Activated CD4-positive, CD25-positive, alpha-beta regulatory T cell (primary cell): ENCODE measurements at places on chromosomes 7 and 10.

DNA sequence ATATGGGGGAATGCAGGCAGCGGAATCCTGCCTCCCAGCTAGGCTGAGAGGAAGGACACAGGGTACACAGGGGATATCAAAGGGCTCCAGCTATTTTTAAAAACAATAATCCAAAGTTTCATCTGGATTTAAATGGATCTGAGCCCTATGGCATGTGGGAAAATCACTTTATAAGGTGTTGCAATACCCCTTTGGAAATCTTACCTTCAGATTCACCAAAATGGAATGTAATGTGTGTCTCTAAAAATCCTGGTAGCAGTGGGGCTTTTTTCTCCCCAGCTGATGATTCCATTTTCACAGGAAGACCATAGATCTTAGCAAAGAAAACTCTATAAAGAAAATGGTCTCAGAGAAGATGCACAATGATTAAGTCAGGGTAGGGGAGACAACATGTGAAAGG is 722.2 kb downstream of the PARD3 start:
- no peak for DNase-seq

- peak; percentile 13 for DNase-seq
Measured at GRCh38 chr10:27153845-27154193, 365 bp downstream of the YME1L1 start.

DNA sequence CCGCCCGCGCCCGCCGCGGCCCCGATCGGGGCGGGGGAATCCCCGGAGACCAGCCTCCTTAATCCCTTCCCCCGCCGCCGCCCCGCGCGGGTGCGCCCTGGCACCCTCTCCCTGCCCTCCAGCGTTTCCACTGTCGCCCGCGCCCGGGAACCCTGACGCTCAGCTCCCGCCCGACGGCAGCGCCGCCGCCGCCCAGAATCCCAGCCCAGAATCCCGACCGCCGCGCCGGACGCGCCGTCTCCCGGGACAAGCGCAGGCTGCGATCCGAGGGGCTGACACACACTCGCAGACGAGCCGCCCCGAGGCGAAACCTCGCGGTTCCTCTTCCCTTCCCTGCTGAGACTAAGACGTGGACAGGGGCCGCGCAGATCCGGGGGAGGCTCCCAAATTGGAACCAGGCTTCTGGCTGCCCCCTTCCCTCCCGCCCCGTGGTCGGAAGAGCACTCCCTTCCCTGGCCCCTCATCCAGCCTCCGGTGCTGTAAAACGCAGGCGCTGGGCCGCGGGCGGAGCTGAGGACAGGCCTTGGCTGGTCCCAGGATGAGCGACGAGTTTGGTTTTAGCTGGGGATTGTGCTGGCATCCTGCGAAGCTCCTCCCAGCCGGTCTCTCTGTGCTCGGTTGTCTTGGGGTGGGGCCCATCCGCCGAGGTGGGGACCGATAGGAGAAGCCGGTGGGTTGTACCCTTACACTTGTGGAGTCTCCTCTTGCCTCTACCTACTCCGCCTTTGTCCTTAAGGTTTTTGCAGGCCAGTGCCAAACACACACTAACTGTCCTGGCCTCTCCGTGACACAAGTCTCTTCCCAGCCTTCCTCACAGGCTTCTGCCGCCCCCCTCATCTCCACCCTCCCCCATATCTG is 1.1 kb downstream of the MARVELD1 start:
- DNase-seq: no peak

DNA sequence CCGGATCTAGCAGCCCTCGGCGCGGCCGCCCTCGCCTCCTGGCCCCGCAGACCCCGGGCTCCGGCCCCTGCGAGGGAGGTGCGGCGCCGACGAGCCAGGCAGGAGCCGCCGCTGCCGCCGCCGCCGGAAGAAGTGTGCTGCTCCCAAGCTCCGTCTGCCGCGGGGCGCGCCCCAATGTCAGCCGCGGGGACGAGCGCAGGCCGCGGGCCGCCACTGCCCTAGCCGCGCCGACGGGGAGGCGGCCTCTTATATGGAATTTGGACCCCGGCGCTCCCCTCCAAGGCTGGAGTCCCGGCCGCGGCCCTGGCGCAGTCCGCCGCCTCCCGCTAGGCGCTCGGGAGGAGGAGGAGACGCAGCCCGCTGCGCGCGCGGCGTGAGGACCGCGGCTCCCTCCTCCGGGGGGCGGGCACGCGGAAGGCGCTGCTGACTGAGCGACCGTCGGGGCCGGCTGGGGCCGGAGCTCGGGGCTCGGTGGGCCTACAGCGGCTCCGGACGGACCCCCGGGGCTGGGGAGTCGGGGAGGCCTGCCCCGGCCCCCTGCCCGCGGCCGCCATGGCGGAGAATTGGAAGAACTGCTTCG is at the start of gene TRIM8:
TRIM8 (plus strand) TSS at position 414 of the 580 bp plus-strand sequence; CDS start at position 553, 139 bp downstream.
- peak; percentile 57 for DNase-seq

DNA sequence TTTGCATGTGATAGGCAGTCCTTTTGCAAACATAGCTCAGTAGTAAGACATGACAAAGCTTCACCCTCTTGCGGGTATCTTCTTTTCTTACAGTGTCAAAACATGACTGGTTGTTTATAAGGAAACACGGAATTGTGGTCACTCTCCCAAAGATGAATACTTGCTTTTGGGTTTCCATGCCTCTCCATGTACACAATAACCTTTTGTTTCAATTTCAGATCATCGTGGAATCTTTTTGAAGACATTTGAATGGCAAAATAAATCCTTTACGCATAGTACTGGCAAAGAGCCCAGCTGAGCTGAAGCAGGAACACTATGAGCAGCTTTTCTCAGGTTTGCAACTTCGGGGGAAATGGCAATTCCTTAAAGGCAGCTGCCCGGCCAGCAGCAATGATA is 156.8 kb upstream of the FRMD4A start:
- no peak for DNase-seq

DNA sequence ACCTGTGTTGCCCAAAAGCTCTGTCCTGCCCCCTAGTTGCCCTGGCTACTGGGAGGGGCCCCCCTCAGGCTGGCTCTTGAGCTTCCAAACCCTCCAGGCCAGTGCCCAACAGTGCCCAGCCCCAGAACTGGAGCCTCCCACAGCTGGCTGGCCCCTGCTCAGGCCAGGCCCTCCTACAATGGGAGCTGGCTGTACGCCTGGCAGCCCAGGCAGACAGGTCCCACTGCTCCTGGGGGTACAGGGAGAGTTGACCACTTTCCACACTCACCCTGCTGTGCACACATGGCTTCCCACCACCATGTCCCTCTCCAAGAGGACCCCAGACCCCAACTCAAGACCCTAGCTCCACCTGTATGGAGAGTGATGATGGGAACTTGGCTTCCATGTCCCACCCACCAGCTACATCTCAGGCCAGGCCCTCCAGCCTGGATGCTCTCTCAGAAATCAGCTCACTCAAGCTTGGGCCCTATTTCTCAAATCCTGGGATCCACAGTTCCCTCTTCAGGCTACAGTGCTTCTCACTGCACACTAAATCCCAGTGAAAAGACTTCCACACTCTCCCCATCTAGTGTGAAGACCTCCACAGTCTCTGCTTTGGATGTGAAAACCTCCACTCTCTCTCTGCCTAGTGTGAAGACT is 92.6 kb downstream of the OAT start:
- DNase-seq: no peak

DNA sequence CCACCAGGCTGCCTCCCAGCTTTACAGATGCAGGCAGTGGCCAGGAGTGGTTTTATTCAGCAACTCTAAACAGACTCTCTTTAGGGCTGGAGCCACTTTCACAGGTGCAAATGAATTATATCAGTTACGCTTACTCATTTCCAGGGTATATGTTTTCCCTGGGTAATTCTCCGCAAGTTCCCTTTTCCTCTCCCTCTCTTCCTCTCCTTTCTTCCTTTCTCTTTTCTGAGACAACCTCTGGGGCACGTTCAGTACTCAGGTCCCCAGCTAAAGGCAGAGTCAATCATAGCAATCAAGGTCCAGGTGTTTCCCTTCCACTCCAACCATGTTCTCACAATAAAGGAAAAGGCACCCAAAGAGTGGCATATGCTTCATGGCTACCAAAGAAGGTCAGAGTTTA is 41.3 kb downstream of the PDLIM1 start:
- DNase-seq: no peak

DNA sequence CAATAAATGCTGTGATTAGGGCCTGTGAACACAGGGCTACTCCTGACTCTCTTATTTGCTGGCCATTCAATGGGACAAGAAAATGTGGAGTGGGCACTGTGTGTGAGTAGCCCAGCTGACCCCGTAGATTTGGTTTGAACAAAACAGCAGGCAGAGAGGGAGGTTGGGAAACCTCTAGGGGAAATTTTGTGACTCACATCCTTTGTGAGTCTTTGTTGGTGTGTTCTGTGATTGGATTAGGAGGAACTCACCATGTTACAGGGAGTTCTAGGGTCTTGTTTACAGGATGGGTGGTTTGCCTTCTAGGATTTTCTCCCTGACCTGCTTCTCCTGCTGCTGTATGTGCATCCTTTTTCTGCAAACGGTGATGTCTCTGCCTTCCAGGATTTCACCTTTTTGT is 128.3 kb upstream of the MKI67 start:
- no peak for DNase-seq

GRCh38 chr7:36474283-36475010 is 84.8 kb downstream of the ANLN start:
- DNase-seq: no peak

GRCh38 chr10:133448120-133448519 is 5.6 kb upstream of the SCART1 start:
- DNase-seq: no peak

- no peak for DNase-seq
Measured at GRCh38 chr7:151917791-151918509, 38.3 kb upstream of the GALNTL5 start.

DNA sequence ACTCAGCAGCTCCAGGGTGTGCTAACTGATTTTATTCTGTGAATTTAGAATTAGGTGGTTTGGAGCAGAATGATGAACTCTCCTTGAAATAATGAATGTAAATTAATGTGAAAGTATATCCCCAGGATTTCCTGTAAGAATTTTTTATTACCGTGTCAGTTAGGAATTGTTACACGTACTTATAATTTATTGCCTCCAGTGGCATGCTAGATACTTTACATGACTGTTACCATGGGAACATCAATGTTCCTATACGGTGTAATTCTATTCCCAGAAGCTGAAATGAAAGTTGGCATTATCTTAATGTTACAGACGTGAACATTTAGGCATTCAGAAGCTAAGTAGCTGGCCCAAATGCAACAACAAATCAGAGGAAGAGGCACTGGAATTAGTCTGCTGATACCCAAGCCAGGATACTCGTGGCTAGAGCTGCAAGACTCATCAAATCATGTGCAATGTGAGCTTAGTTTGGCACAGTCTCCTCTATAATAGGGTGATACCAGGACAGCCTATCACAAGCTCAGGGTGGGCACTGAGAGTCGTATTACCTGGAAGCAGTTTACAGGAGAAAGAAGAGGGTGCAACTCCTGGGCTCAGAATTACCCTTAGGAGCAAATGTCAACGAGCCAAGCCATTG is 30.0 kb upstream of the PRKAR2B start:
- DNase-seq: no peak

GRCh38 chr7:729140-730000 is 2.3 kb upstream of the PRKAR1B start:
- no peak for DNase-seq

DNA sequence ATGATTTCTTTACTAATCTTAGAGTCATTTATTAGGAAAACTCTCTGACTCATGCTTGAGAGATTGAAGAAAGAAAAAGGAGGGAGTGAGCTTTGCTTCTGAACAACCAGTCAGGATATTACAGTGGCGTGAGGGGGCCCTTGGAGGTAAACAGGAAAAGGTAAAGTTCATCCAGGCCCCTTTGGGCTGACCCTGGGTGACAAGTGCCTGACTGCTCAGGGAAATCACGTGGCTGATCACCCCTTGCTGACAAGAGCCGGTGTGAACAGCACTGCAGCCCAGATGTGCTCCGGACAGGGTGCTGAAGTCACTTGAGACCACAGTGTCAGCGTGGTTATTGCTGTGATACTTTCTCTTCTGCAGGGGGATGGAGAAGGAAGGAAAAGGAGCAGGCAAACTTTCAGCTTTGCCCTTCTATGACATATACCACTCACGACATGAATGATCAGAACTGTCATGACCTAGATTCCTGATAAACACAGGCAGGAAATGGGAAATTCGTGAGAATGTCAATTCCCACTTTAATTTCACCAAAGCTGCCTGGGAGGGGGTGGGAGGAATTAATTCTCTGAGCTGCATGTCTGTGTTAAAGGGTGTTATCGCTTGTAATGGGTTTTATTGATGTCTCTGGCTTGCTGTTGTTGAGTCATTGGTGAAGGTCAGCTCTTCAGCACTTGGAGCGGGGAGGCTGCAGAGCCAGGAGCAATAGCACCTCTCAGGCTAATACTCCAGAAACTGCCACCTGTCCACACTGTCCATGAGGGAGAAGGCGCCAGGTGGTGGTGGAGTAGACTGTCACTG is 139.8 kb upstream of the AOAH start:
- no peak for DNase-seq

GRCh38 chr10:71838264-71839211 is 12.5 kb downstream of the PSAP start:
- DNase-seq: no peak

GRCh38 chr10:132129431-132129830 is 57.3 kb upstream of the DPYSL4 start:
- DNase-seq: no peak

DNA sequence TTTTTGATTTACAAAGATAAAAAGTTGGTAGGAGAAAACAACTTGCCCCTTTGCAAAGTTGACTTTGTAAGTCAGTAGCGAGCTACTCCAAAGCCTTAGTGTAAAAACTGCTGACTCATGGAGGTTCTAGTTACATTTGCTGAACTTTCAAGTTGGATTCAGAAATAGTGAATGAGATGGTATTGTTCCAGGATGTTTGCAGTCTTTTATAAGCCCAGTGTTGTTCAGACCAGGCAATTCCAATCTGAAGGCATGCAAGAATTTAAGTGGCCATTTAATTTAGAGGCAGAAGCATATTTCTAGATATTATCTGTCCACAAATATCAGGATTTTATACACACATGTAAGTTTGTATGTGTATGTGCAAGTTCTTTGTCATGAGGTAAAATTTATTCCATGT is 21.6 kb downstream of the TES start:
- DNase-seq: no peak

- no peak for DNase-seq
Measured at GRCh38 chr7:17158261-17158660, 140.2 kb upstream of the AHR start.

GRCh38 chr10:6553937-6554336 is 26.1 kb downstream of the PRKCQ start:
- DNase-seq: no peak

- no peak for DNase-seq
Measured at GRCh38 chr10:2456834-2457233, 610.5 kb upstream of the PFKP start.

DNA sequence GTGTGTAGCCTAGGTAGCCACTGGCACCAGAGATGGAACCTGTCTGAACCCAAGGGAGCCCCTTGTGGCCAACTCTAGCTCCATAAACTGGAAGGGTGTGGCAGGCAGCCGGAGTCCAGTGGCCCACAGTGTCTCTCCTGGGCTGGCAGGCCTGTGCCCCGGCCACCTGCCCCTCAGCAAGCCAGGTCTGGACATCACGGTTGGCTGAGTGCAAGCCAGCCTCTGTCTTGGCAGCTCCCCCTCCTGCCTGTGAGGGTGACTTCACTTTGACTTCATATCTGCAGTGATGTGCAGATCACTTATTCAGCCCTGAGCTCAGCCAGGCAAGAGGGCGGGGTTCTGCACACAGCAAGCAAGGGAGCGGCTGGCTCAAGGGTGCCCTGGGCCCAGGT is 1.3 kb upstream of the RET start:
- no peak for DNase-seq
